Spleen (tissue), 13 donors: ENCODE measurements at places on chromosomes 6 and 20.
A peak's percentile ranks its signal among the peaks of the same experiment; 100 is the strongest.

GRCh38 chr6:658244-658643 is 1.3 kb upstream of the HUS1B start:
- DNase-seq = no peak

GRCh38 chr20:23629542-23630391 is 8.0 kb downstream of the CST3 start:
- DNase-seq = no peak

DNA sequence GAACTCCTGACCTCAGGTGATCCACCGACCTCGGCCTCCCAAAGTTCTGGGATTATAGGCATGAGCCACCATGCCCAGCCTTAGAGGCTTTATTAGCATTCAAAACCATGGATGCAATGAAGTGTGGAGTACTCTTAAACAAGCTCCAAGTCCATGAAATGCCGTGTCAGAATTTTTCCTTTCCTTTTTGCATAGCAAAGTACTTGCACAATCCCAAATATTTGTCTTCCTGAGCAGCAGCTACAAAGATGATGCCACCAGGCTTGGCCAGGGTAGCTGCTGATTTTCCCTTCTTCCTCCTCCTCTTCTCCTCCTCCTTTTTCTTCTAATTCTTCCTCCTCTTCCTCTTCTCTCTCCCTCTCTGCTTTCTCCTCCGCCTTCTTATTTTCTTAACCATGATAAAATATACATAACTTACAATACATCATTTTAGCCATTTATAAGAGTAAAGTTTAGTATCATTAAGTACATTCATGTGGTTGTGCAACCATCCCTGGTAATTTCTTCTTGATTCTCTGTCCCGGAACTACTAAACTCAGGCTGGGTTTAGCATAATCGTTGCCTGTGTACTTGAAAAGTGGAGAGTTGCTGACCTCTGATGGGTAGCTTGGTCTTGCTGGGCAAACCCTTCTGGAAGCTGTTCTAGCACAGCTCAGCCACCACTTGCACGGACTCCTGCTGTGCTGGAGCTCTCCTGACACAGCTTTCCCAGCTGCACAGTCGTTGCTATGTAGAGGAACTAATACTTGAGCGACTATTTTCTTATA is 20.3 kb downstream of the MUCL3 start:
- DNase-seq = no peak

DNA sequence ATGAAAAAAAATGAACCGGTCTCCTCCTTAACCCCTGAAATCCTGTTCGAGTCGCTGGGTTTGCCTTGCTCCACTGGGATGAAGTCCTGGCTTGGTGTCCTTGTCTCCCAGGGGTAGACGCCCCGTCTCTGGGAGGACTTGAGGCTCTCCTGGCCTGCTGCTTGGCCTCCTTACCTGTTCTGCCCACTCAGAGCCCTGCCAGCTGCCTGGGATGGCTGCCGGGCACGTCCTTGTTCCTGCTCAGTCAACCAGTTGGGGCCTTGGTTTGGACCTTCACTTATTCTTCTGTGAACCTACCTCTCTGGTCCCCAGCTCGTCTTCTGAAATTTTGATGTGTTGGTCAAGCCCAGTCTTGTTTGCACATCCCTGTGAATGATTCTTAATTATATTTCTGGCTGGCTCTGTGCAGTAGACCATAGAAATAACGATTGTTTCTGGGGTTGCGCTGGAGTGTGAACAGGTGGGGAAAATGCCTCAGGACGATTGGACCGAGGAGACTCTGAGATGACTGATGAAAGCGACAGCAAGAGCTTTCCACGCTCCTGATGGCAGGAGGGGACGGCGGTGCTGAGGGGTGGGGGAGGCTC is 126.5 kb upstream of the ESR1 start:
- DNase-seq = no peak

- DNase-seq = no peak
Measured at GRCh38 chr6:48813836-48814235, 649.2 kb downstream of the MMUT start.

DNA sequence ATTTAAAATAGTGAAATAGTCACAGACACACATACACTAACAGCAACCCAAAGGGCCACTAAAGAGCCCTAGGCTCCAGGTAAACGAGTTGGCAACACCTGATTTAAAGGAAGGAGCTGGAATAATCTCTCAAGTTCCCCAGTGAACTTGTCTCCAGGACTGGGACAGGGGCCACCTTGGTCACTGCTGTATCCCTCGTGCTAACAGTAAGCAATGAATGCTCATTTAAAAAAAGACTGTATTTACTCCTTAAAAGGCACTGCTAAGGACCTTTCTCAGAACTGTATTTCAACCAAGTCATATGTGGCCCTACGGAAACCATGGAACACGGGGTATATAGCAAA is 1.3 kb downstream of the DIDO1 start:
- no peak for DNase-seq

DNA sequence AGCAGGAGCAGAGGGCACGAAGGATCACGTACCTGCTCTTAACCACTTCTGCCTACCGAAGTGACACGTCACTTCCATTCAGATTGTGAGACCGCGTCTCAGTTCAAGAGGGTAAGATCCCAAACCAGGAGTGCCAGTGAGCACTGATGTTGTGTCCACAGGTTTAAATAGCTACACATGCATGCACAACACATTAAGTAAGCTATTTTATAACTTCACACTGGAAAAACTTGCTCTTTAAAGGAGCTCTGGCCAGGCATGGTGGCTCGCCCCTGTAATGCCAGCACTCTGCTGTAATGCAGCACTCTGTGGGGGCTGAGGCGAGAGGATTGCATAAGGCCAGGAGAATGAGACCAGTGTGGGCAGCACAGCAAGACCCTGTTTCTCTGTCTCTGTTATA is 21.1 kb downstream of the ABHD12 start:
- DNase-seq = no peak

DNA sequence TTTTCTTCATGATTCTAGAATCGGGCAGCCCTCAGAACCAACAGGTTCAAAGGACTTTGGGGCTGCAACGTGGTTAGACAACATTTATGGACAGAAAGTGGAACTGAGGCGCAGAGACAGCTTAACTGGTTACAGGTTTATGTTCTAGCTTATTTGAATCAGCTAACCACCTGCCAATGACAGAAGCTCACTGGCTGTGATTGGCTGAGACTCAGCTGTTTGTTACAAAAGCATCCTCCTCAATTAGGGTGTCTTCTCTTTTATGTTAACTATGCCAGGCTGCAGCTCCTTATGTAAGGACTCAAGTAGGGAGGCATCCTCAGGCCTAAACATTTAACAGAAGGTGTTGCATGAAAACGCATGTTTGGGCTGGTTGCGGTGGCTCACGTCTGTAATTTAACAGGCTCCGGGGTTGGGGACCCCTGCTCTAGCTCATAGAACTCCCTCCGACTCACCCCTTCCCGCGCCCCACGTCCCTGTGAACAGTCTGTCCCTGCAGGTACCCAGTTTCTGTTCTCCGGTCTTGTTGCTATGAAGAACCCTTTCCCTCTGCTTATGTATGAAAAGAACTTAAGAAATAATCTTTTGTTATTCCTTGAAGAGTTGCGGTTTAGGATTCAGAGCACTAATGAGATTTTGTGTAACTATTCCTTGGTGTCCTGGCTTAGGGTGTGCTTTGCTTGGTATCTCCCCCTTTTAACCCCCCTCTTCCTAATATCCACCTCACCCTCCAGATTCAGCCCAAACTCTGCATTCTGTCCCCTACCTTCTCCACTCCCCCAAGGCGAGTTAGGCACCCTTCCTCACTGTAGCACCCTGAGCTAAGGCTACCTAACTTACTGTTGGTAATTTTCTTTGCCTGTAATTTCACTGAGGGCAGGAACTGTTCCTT is 1.2 kb upstream of the TMEM181 start:
- DNase-seq = peak; percentile 71

- no peak for DNase-seq
Measured at GRCh38 chr20:1374246-1374645, 18.6 kb downstream of the FKBP1A start.

DNA sequence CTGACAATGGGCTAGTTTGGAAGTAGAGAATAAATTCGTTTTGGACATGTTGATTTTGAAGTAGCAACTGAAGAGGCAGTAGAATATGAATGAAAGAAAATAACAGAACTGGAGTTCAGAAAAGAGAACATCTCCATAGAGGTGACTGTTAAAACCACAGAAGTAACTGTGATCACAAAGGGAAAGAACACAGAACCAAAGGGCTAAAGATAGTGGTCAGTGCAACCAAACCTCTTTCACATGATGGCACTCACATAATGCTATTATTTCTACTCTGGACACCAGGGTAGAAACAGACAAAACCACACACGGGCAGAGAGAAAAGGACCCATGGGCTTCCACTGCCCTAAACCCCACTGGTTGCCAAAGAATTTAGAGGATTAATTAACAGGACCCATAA is 58.5 kb downstream of the CDK19 start:
- no peak for DNase-seq

GRCh38 chr6:26394289-26394688 is 7.8 kb upstream of the BTN3A1 start:
- no peak for DNase-seq

- DNase-seq = no peak
Measured at GRCh38 chr6:126153661-126154060, 167.3 kb downstream of the TRMT11 start.

- DNase-seq = no peak
Measured at GRCh38 chr20:19429538-19429937, 217.1 kb downstream of the SLC24A3 start.
